ENCODE measurements at places on chromosomes 6 and 20. TPM values are rescaled to one million over a fixed set of nuclear protein-coding genes. Genes with fewer than 3 reads are reported as not detected.

NEURL2 gene
- total RNA-seq = 6.8 TPM

CST2 gene
- total RNA-seq = not detected

TP53TG5 gene
- total RNA-seq = 0.52 TPM

KCNK17 gene
- total RNA-seq = not detected

IL17F gene
- not detected for total RNA-seq

EPHA7 gene
- total RNA-seq = 1.6 TPM

SLC22A16 gene
- total RNA-seq = not detected

EYS gene
- not detected for total RNA-seq

DNA sequence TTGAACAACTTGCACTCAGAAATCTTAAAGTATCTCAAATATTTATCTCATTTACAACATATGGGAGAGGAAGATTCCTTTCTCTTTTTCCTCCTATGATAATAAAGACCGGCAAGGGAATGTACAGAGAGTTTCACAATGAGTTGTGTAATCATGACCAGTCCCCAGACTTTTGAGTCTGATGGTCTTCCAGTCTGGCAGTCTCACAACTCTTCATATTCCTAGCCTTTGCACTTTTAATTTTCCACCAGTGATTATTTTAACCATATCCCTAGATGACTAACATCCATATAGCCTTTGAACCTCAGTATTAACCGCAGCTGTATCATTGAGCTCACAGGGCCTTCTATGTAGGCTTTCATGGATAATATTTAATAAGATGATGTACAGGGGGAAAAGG is 278.5 kb downstream of the KHDC1L start:
- DNase-seq = no peak

DNA sequence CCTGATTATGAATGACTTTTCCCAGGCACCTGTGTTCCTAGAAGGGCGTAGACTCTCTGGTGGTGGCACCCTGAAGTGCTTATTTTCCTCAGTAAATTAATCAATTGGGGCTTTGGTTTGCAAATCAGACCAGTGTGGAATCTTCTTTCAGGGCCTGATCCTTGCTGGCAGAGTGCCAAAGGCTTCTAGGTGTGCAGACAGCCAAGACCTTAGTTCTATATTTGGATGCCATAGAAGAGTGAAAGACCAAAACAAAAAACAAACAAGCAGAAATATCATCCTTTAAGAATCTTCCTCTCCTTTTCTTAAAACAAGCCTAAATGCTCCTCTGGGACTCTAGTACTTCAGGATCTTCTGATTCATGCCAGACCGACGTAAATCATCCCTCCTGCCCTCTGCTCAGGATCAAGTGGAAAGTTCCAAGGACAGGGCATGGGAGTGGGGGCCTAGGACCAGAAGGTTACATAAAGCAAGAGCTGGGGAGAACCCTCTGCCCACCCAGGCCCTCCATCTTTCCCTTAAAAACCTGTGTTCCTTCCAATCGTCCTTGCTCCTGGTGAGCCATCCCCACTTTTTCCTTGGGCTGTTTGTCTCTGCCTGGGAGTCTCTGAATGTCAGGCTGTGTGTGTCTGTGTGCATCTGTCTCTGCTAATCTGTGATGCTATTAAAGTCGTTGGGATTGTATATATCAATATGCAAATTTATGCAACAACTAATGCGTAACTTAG is 70.5 kb upstream of the MYLIP start:
- no peak for DNase-seq

DNA sequence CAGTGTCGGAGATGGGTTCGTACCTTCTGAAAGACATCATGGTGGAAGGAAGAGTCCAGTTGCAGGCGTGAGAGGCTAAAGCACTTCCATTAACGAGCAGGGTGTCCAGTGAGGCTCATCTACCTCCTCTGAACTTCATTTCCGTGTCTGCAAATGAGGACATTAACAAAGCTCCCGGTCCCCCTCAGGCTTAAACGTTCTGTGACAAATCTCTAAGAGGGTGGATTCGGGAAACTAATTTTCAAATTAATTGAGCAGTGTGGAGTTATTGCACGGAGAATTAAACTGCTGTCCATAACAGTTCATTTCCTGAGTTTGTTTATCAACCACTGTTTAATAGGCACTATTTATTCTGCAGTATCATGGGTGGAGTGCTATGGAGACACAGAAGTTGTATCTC is 68.2 kb downstream of the TRMT6 start:
- no peak for DNase-seq

DNA sequence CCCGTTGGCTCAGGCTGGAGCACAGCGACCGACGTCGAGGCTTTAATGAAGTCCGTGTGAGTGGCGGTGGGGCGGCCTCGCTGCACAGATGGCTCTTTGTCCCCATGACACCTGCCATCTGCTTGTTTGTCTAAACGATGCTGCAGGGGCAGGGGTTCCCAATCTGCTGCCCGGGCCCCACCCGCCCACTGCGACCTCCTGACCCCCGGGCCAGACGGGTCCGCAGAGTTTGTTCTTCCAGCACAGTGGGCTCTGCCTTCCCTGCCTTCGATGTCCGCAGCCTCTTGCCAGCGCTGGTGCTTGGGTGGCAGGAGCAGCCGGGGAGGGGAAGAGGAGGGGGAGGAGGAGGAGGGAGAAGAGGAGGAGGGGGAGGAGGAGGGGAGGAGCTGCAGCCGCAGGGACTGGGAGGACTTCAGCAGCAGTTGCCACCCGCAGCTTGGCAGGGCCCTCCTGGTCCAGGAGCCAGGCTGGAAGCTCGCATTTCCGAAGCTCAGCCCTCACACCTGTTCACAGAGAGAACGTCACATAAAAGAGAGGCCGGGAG is 210.0 kb downstream of the DLL1 start:
- no peak for DNase-seq

DNA sequence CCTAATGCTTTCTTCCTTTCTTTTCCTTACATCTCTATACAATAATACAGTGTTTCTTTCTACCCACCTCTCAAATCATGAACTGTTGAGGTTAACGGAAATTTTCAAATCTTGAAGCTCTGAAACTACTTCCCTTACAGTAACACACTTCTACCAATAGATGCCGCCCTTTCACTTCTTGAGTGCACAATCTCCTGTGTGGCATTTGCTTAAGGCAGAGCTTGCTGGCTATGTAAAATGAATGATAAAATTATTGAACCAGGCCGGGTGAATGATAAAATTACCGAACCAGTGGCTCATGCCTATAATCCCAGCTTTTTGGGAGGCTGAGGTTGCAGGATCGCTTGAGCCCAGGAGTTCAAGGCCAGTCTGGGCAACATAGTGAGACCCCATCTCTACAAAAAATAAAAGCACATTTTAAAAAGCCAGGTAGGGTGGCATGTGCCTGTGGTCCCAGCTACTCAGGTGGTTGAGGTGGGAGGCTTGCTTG is 56.8 kb downstream of the KCNS1 start:
- DNase-seq = peak; percentile 67

DNA sequence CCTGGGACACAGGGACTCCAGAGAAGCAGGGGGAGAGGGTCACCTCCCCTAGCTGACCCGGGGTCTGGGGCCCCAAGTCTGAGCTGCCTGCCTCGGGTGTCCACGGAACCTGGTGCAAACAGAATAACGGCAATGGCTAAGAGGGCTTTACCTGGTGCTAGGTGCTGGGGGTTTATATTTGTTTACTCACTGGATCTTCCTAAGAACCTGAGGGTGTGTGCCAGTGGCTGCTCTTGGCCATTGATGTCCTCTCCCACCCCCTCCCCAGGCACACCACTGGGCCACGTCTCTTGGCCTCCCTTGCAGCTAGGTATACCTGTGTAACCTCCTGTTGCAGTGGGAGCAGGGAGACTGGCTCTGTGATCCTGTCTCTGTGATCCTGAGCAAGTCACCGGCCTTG is 157.9 kb upstream of the MLN start:
- no peak for DNase-seq

- DNase-seq = no peak
Observed at GRCh38 chr6:108565893-108566292, 5.2 kb downstream of the FOXO3 start.

- DNase-seq = no peak
Observed at GRCh38 chr6:39834278-39834677, 42.1 kb downstream of the DAAM2 start.

- no peak for DNase-seq
Observed at GRCh38 chr6:151060096-151060765, 179.5 kb upstream of the AKAP12 start.

DNA sequence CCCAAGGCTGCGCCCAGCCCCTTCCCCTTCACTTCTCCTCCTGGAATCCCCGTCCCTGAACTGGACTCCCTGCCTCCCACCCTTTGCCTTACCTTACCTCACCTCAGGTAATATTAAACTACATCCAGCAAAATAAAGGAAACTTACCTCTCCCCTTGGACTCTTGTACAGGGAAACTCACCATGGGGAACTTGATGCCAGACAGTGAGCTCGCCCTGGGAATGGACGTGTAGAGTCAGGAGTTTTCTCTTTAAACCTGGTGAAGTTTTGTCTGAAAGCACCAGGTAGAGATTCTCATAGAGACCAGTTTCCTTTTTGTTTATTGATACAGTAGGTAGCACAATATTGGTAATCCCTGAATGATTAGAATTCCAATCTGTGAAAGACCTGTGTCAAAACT is 544 bp upstream of the HLA-C start:
- peak; percentile 22 for DNase-seq

DNA sequence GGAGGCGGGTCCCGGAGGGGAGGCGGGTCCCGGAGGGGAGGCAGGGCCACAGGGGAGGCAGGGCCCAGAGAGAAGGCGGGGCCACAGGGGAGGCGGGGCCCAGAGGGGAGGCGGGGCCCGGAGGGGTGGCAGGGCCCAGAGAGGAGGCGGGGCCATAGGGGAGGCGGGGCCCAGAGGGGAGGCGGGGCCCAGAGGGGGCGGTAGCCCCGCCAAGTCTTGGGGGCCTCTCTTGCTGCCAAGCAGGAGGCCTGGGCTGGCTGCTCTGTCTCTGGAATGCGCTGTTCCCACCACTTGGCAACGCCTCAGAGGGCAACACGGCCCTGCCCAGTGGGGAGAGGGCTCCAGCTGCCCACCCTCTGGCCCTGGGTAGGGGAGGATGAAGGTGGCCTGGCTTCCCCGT is 80.5 kb downstream of the YTHDF1 start:
- DNase-seq = no peak

DNA sequence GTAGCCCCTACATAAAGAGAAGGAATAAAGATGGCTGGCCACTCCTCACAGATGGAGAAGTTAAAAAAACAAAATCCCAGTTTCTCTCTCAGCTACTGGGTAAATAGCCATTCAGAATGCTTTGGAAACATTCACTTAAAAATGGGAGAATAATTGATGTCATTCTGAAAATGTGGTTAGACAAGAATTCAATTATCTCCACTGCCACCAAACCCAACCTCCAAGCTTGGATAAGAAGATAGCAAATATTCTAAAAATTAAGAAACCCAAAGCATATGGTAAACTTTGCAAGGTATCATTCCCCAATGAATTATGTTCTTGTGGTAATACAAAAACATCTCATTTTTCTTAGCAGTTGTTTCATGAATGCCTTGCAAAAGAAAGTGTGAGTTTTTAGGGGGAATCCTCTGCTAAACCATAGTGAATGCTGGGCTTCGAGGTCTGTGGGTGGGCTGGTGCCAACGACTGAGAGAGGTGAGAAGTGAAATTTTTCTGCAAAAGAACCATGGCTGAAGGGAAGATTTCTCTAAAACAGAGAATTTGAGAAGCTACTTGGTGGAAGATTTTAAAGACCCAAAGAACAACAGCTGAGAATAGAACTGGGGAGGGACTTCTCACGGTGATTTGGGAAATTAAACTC is 497.9 kb upstream of the JARID2 start:
- DNase-seq = no peak

GRCh38 chr6:125804264-125804663 is 13.5 kb downstream of the NCOA7 start:
- no peak for DNase-seq

GRCh38 chr6:132483779-132484679 is 28.9 kb downstream of the STX7 start:
- peak; percentile 46 for DNase-seq

DNA sequence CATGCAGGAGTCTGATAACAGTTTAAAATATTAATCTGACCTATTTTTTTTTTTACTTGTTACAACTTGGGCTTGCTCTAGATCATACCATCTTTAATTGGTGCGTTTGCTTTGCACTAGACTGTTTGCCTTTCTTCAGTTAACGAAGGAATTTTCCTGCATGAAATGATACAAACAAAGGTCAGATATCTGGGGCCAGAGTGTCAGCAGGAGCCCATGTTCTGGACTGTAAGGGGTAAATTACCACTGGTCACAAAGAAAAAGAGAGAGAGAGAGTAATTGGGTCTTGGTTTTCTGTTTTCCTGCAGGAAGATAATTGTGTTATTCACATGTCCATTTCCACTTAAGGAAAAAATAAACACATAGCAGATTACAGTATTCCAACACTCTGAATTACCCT is 399.4 kb upstream of the MARCKS start:
- DNase-seq = no peak

- DNase-seq = no peak
Observed at GRCh38 chr6:167113047-167113754, 9.7 kb upstream of the CCR6 start.
